GDM1 (cell line): ENCODE measurements at places on chromosomes 1 and 21.

GRCh38 chr1:231642618-231643017, 16.0 kb downstream of the DISC1 start:
- DNase-seq: no peak

DNA sequence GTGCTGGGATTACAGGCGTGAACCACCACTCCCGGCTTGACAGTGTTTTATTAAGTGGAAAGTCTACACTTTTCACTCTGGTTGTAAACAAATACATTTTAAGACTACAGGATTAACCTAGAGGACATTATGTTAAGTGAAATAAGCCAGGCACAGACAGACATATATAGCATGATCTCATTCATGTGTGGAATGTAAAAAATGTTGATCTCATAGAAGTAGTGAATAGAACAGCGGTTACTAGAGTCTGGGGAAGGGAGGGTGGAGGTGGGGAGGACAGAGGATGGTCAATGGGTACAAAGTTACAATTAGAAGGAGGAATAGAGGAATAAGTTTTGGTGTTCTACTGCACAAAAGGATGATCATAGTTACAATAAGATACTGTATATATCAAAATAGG, 16.9 kb downstream of the CTH start:
- no peak for DNase-seq

DNA sequence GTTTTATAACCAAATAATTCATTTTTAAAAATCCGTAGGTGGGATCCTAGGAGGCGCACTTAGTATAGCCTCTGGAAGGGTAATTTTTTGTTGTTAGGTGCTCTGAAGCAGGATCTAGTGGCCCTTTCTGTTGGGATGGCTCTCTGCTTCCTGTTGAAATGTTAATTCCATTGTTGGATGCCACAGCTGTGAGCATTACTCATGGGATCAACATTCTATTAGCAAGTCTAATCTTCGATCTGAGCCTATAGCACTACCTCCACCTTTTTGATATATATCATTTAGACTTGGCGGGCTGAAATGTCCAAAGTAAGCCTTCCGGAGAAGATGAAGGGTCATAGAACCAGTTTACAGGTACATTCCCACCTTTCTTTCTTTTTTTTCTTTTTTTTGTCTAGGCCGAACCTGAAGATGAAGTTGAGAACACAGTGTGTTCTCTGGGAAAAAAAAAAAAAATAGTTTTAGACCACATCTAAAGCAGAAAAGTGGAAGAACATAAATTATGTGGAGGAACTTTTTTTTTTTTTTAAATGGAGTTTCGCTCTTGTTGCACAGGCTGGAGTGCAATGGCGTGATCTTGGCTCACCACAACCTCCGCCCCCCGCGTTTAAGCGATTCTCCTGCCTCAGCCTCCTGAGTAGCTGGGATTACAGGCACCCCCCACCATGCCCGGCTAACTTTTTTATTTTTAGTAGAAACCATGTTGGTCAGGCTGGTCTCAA, 1.4 kb downstream of the CXADR start:
- no peak for DNase-seq

DNA sequence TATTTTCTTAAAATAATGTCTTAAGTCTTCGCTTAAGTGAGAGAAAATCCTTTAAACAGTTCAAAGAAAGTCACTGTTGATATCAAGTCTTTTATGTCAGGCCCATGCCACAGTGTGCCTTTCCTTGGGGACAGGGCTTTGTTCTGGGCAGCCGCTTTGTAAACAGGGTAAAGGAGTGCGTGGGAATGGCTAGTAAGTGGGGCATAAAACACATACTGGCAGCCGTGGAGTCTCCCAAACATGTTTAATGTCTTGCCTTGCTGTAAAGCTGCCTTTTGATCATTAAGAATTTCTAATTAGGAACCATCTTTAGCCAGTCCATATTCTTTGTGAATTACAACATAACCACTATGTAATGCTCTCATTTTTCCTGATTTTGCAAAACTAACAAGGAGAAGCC, 99.7 kb downstream of the PHTF1 start:
- DNase-seq: no peak

GRCh38 chr1:46396441-46397398, 2.6 kb downstream of the FAAH start:
- DNase-seq: no peak

DNA sequence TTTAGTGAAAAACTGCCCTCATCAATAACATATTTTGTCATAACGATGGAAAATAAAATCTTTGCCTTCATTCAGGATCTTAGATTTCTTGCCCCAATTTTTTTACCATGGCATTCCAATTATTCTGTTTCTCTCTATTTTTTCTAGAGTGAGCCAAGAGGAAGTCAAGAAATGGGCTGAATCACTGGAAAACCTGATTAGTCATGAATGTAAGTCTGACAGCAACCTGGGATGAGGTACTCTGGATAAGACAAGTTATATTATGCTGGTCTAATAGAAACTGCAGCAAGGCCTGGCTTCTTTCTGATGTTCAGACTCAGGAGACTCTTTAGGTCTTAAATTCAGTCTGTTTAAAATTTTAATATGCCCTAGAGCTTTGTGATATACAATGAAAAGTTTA, 3.5 kb downstream of the RGS4 start:
- no peak for DNase-seq

- no peak for DNase-seq
Observed at GRCh38 chr1:232014941-232015340, 388.4 kb downstream of the DISC1 start.
